ENCODE measurements at places on chromosomes 5 and 9.

GRCh38 chr9:74753650-74754049 is 134.1 kb downstream of the TRPM6 start:
- DNase-seq: no peak

GRCh38 chr5:164934561-164934960 is 1429.1 kb downstream of the MAT2B start:
- no peak for DNase-seq

DNA sequence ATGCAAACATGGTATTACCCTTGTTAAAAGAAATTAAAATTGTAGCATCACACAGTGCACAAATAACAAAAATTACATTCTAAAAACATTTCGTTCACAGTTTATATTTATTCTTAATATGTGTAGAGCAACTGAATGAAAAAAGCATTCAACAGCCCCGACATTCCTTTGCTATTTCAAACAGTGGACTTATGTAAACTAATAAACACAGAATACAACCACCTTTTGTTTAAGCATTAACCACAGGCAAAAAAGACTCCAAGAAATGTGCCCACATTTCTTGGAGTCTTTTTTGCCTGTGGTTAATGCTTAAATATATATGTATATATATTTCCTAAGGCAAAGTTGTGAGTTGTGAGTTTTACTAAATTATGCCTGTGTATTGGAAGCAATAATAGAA is 532.5 kb upstream of the DAP start:
- no peak for DNase-seq

DNA sequence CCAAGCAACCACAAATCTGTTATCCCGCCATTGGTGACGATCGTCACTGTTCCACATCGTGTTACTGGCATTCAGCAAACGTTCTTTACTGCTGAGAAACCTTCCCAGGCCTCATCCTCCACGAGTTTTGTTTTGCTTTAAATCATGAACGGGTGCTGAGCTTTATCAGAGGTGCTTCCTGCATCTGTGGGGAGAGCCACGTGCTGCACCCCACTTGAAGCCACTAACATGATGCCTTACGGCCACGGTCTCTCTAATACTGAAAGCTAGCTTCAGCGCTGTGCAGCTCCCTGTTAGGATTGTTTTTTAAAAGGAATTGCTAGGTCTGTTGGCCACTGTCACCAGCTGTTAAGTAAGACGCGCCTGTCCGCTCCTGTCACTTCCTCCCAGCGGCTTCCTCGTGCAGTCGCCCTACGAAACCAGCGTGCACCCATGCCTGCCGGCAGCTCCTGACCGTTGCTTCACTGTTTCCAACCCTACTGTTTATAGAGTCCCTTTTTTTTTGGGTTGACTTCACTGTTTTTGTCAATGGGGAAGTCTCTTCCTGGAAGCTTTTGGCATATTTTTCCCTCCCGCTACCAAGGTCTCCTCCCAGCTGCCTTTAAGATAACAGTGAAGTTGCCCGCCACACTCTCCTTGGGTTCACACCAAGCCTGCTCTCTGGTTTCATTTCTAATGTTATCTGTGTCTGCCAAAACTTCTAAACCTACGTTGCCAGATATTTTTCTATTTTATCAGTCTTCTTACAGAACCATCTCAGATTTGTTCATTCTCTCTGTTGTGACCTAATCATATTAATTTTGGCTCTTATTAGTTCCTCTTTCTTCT is 20.3 kb downstream of the LPCAT1 start:
- no peak for DNase-seq

DNA sequence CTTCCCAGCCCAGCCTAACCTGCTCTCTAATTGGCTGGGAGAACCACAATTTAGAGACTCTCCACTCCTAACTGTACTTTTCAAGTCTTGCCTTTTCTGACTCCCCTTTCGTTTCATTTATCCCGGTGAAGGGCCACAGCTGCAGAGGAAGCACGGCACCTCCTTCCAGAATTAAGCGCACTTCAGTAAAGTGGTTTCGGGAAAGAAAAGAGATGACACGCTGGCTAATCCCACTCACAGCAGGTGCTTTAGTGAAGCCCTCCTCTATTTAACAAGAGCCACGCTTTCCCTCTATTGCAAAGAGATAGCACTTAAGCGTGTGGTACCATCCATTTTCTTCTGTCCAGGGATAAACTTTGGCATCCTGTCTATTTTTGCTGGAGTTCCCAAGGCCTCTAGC is 4.8 kb downstream of the DNAH5 start:
- DNase-seq: no peak

DNA sequence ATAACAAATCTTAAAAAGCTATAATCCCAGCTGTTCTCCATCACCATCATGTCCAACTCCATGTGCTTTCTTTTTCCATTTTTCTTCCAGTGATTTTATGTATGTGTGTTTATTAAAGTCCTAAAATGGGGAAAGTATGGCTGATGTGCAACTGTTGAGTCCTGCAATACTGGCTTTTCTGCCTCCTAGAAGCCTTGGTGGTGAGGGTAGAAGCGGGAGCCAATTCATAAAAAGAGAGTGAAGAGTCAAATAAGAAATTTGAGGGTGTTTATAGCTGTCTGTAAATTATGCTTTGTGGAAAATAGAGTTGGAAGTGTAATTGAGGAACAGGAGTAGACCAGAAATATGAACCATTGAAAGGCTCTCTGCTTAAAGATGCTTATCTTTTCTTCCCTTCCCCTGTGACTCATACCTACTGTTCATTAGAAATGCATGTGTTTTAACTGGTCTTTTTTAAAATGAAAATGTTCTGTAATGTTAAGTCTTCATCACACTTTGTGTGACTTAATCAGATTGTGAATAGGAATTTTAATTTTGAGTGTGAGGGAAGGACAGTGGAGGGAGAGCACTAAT is 80.1 kb downstream of the ZCCHC7 start:
- no peak for DNase-seq

- no peak for DNase-seq
These were observed 456.0 kb upstream of the MEF2C start for GRCh38 chr5:89338935-89339334.

DNA sequence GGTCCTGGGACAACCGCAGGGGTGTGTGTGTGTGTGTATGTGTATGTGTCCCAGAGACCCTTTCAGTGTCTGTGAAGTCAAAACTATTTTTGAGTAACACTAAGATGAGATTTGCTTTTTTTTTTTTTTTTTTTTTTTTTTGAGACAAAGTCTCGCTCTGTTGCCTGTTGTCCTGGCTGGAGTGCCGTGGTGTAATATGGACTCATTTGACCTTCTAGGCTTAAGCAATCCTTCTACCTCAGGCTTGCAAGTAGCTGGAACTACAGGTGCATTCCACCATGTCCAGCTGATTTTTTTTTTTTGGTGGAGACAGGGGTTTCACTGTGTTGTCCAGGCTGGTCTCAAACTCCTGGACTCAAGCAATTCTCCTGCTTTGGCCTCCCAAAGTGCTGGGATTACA is 97.4 kb upstream of the KLF9 start:
- no peak for DNase-seq

DNA sequence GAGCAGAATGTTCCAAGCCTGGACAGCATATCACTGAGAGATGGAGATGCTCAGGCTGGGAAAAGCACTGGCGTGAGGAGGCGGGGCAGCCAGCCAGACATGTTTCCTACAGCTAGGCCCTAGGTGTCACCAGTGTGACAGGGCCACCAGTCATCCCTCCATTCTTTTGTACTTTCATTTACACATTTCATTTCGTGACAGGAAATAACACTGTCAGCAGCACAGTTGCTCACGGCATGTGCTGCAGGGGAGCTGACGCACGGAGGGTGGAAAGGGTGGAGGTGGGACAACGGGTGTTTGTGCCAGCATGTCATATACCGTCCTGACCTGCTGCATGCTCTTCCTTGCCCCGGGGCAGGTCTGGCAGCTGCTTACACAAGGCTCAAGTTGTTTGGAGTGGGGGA is 14.8 kb upstream of the CEMIP2 start:
- DNase-seq: peak; percentile 79

DNA sequence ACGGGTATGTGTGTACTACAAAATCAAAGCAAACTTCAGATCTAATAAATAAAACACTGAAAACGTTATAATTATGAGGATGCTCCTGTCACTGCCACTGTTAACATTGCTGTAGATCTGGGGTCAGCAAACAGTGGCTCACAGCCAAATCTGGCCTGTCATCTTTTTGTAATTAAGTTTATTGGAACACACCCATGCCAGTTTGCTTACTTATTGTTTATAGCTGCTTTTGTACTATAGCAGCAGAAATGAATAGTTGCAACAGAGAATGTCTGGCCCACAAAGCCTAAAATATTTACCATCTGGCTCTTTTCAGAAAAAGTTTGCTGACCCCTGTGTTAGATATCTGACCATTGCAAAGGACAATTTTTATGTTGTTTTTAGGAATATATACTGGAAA is 32.1 kb downstream of the PRRC1 start:
- DNase-seq: no peak

GRCh38 chr9:77531400-77531799 is 116.7 kb downstream of the GNA14 start:
- no peak for DNase-seq

- DNase-seq: no peak
These were observed 110.4 kb upstream of the LIFR start for GRCh38 chr5:38666668-38667498.

GRCh38 chr9:116280529-116280928 is 126.9 kb downstream of the PAPPA start:
- peak; percentile 44 for DNase-seq

DNA sequence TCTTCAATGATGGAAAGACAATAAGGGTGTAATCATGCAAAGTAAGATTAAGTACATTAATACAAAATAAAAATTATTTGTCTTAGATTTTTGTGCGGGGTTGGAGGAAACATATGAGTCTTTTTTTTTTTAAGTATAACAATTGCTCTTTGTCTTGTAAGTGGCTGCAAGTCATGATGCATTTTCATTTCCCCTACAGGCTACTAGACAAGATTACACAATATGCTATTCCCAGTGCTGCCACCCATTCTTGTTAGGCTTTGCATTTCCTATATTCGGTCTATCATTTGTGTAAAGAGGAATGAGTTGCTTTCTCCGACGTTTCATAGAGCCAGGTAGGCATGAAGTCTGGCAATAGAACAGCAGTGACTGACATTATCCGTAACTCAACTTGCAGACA is 294.2 kb upstream of the CYLC2 start:
- DNase-seq: no peak

GRCh38 chr5:123367739-123368138 is 55.5 kb downstream of the CEP120 start:
- DNase-seq: no peak

- no peak for DNase-seq
These were observed 1332.5 kb upstream of the CDH9 start for GRCh38 chr5:28370896-28371295.

DNA sequence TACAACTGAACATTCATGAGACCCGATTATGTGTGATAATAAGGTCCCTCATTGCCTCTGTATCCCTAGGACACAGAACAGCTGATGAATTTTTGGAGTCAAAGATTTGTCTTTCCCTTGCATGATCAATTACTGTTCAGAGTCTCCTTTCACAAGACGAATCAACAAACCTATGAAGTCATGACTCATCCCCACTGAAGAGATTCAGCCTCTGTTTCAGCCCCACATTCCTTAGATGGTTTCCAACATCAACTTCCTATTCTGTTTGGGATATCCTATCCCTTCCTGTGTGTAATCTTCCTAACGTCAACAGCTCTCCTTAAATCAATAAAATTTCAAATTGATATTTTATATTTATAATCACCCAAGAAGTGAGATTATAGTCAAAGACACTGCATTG is 199.0 kb downstream of the DNAH5 start:
- peak; percentile 18 for DNase-seq

DNA sequence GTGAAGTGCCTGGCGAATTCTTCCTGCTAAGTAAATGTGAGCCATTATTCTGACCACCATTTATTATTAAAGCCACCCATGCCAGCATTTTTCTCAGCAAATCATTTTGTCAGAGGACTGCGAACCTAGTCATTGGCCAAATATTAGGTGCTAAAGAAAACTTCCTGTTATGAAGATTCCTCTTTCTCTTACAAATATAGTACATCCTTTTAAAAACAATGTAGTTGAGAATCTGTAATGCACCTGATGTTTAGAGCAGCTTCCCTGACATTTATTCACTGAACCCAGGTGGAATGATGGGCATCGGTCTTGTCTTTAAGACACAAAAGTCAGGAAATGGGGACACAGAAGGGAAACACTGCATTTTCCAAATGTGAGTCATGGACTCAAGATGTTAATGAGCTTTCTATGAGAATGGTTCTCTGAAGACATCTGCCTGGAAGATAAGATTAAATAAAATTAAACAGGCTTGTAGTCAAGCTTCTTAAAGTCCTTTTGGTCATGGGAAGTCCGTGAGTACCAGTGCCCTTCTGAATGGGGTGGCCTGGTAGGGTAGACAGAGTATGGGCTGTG is 290.6 kb downstream of the FBXL7 start:
- DNase-seq: no peak

DNA sequence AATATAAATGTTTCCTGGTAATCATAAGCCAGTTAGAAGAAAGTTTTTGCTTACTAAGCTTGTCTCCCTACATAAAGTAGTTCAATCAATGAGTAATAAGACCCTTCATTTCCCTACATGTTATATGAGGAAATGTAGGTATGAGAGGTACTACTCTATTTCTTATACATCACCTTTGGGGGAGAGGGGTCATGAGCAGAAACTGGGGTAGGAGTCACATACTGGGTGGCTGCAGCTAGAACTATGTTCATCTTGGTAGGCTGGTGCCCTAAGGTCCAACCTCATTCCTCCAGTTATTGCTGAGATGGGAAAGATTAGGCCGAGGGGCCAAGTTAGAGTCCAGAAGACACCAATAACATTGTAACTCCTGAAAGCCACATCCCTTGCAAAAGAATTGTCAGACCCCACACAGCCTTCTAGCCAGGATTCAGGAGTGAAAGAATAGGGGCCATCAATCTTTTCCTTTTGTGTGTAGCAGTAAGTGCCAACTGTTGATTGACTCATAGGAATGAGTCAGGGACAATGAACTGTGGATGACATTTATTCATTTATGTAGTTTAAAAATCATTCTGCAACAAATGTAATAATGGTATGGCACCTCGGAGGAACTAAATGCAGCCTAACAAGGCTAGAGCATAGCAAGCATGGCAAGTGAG is 21.6 kb upstream of the SREK1 start:
- DNase-seq: no peak

GRCh38 chr5:149731617-149732323 is 1.7 kb downstream of the PPARGC1B start:
- DNase-seq: no peak

- DNase-seq: no peak
These were observed 144.4 kb downstream of the NSG2 start for GRCh38 chr5:174189654-174190541.

- DNase-seq: no peak
These were observed 777.0 kb upstream of the WWC1 start for GRCh38 chr5:167514461-167514860.

DNA sequence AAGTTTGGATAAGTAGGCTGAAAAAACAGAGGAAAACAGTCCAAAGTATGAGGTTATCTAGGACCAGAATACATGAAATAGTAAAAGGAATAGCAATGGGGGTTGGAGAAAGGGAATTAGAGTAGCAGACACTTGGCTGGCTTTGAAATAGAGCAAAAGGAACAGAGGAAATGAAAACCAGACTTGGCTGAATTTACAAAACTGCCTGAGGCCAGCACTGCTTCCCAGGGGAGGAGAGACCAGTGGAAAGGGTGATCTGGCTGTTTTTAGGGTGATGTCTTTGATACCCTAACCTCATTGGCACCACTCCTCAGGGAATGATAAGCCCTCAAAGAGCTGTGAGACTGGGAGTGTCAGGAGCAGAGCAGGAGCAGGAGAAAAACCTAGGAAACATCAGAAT is 413.4 kb upstream of the SLC30A5 start:
- no peak for DNase-seq

GRCh38 chr5:127307868-127308267 is 17.3 kb downstream of the MEGF10 start:
- DNase-seq: no peak
